Stimulated activated CD4-positive, alpha-beta T cell treated with anti-CD3 and anti-CD28 coated beads, Interleukin-2, amount 100 ng/mL, for 4 hours (primary cell): ENCODE measurements at places on chromosomes 2 and 18.

DNA sequence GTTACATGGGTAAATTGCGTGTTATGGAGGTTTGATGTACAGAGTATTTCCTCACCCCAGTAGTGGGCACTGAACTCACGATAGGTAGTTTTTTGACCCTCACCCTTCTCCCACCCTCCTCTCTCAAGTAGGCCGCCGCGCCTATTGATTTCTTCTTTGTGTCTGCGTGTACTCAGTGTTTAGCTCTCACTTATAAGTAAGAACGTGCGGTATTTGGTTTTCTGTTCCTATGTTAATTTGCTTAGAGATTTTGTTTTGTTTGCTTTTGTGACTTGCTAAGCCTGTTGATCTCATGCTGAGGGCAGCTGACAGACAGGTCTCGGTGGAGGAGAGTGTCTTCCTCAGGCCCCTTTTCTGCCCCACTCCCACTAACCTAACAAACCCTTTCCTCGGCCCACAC lies 36.2 kb downstream of the ACOXL start:
- DNase-seq: no peak

- no peak for DNase-seq
Observed at GRCh38 chr2:43522177-43522576, 73.7 kb downstream of the THADA start.

DNA sequence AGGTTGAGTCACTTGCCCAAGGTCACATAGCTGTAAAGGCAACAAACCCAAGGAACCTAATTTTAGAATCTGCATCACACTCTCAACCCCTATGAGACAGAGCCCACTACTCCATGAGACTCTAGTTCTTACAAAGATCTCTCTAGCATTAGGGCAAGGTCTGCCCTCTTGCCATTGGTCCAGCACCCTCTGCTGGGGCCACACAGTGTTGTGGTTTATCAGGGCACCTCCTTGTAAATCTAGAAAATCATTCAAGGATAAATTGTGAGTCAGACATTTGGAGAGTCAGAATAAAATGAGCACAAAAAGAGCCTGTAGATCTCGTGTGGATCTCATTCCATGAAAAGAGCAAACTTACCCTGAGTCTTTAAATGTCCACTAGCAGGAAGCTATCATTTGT lies 91.2 kb downstream of the SLC8A1 start:
- no peak for DNase-seq

DNA sequence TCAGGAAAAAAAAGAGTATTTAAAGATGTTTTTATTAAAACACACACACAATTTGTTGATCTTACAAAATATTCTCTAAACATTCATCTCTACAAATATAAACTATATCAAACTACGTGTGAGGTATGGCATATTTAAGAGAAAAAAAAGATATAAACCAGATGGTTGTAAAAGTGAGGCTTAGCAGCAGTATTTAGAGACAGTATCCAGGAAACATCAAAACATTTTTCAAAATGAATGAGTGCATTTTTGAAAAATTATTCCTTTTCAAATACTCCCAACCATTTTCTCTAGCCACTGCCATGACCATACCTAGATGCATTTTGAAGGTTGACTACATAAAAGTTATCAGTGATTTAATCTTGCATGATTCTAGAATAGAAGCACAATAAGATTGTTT lies 38.2 kb upstream of the RAB27B start:
- DNase-seq: no peak
